ENCODE measurements at places on chromosomes 5 and 9.
A peak's percentile ranks its signal among the peaks of the same experiment; 100 is the strongest.

DNA sequence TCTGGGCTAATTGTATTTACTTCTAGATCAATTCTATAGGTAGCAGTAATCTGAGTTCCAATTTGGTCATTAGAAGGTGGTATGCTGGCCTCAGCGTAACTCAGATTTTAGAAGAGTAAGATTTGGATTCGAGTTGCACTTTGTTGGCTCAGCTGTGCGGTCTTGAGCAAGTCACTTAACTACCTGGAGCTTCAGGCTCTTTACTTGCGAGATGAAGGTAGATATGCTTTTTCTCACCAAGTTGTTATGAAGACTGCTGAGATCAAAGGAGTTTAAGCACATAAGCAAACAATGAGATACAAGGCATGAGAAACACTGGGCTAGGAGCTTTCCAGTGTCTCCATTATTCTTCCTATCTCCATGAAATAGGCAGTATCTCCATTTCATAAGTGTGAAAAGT, 133.8 kb upstream of the RANBP3L start:
- no peak for DNase-seq

- DNase-seq = peak; percentile 42
Observed at GRCh38 chr5:127758766-127759283, 55.6 kb downstream of the CCDC192 start.

GRCh38 chr9:6869081-6869948, 111.5 kb downstream of the KDM4C start:
- DNase-seq = no peak

GRCh38 chr9:136618580-136619547, 43.9 kb upstream of the EGFL7 start:
- DNase-seq = no peak

DNA sequence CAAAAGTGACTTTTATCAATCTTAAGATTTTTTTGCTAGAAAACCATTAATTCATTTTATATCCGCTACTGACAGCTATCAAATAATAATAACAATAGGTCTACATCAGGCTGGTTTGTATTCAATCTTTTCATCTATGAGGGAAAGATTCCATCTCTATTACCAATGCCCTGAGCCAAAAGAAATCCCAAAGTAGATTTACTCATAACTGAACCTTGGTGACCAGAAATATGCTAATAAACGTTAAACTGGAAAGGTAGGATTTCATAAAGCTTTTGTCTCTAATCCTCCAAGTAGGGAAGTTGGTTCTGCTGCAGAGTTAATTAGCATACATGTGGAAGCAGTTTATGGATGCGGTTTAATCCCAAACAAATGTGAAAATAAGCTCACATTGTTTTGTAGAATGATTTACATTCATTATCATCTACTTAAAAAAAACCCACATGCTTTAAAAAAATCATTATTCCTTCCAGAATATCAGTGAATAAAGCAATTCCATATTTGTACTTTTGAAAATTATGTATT, 715.5 kb downstream of the CETN3 start:
- DNase-seq = no peak

Measured in HuH-7 (cell line).